B cell (primary cell): ENCODE measurements at places on chromosomes 6 and 20. TPM values are rescaled to one million over a fixed set of nuclear protein-coding genes. Genes with fewer than 3 reads are reported as not detected.

- peaks cover 58% of the 10 kb centered on the region for H3K36me3 ChIP-seq
- H3K4me3 ChIP-seq, result no peak overlapping the region
- H3K4me1 ChIP-seq, result peaks cover 18% of the 10 kb centered on the region
- no peaks in the 10 kb centered on the region for H3K27me3 ChIP-seq
- DNase-seq, result peak; percentile 77
These were observed 69.6 kb downstream of the SSR1 start for GRCh38 chr6:7243179-7243981.

DNA sequence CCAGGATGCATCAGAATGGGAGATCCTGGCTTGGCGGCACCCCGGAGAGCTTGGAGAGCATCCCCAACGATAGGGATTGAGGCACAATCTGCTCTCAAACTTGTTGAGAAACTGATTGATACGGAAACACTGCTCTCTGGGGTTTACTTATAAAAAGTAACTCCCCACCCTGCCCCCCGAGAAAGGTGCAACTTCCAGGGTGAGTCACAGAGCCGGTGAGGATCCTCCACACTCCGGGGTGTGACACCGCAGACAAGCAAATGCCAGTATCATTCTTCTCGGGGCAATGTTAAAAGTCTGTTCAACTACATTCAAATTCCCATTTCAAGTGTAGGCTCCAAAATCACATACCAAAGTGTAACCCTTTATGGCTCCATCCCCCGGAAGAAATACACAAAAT lies 84.4 kb upstream of the MLN start:
- no peaks in the 10 kb centered on the region for H3K36me3 ChIP-seq
- H3K4me1 ChIP-seq, result no peaks in the 10 kb centered on the region
- no peak overlapping the region for H3K27ac ChIP-seq
- DNase-seq, result no peak
- no peak overlapping the region for H3K4me3 ChIP-seq
- no peaks in the 10 kb centered on the region for H3K27me3 ChIP-seq

DNA sequence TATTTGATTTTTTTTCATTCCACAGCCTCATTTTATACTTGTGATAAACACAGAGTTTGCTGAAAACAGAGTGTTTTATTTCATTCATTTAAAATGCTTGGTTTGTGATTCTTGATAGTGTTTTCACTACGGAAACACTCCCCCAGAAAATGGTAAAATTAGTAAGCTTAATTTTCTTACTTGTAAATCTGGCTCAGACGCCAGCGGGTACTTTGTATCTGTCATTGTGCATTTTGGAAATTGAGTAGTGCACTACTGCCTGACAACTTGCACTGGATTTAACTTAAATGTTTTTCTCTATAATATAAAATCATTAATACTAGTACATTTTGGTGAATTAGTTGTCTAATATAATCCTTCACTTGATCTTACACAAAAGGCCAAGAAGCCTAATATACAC lies 37.0 kb upstream of the HINT3 start:
- H3K4me3 ChIP-seq, result peak overlapping the region; percentile 33
- H3K27ac ChIP-seq, result peak overlapping the region; percentile 50
- peaks cover 13% of the 10 kb centered on the region for H3K4me1 ChIP-seq

- DNase-seq, result no peak
- H3K27me3 ChIP-seq, result no peaks in the 10 kb centered on the region
- H3K36me3 ChIP-seq, result peaks cover 54% of the 10 kb centered on the region
- H3K27ac ChIP-seq, result no peak overlapping the region
- H3K4me3 ChIP-seq, result no peak overlapping the region
These were observed 73.5 kb downstream of the RTN4IP1 start for GRCh38 chr6:106555767-106556166.

The FAM120B gene
- total RNA-seq, result 51.7 and 53.2 TPM in 2 replicates

DNA sequence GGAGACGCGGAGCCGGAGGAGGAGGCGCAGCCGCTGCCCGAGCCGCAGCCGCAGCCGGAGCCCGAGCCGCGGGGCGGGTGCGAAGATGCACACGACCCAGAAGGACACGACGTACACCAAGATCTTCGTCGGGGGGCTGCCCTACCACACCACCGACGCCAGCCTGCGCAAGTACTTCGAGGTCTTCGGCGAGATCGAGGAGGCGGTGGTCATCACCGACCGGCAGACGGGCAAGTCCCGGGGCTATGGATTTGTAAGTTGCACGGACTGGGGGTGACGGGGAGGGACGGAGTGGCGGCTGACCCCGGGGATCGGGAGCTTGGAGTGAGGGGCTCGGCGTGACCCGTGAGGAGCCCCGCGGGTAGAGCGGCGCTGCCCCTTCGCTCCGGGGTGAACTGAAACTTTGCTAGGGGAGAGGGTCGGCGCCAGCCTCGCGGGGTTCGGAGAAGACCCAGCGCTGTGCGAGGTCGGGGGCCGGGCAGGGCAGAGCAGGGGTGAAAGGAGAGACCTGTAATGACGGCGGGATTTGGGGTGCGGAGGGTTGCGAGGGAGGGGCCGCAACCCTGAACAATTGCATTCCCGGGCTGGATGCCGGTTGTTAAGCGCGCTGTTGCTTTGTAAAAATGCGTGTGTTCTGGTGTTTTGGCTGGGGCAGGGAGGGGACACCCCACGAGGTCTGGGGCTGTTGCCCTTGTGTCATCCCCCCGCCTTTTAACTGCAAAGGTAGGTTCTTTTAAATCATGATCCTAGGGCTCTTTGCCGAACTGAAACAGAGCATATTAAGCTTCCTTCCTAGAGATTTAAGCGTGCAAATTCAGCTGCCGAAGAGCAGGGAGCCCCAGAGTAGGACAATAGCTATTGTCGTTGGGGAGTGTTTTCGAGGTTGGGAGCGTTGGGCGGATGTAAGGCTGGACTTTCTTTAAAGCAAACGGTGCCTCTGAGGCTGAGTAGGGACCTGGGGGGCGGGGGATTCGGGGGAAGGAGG lies 628 bp downstream of the RBM24 start:
- peak overlapping the region; percentile 18 for H3K4me3 ChIP-seq
- H3K36me3 ChIP-seq, result no peaks in the 10 kb centered on the region
- H3K27me3 ChIP-seq, result peaks cover 19% of the 10 kb centered on the region

GRCh38 chr6:95288251-95288650 lies 289.1 kb upstream of the MANEA start:
- H3K36me3 ChIP-seq, result no peaks in the 10 kb centered on the region
- no peaks in the 10 kb centered on the region for H3K4me1 ChIP-seq

The OLIG3 gene
- not detected in 2 replicates for total RNA-seq

- H3K4me3 ChIP-seq, result no peak overlapping the region
- no peaks in the 10 kb centered on the region for H3K4me1 ChIP-seq
- no peak overlapping the region for H3K27ac ChIP-seq
- no peak for DNase-seq
- H3K27me3 ChIP-seq, result no peaks in the 10 kb centered on the region
These were observed 76.2 kb upstream of the FAM83B start for GRCh38 chr6:54770328-54770727.

GRCh38 chr6:21987501-21987957 lies 309.3 kb downstream of the PRL start:
- H3K36me3 ChIP-seq, result no peaks in the 10 kb centered on the region
- H3K27ac ChIP-seq, result peak overlapping the region; percentile 48
- no peaks in the 10 kb centered on the region for H3K27me3 ChIP-seq
- H3K4me1 ChIP-seq, result peaks cover 9% of the 10 kb centered on the region
- DNase-seq, result peak; percentile 12
- H3K4me3 ChIP-seq, result no peak overlapping the region

- no peaks in the 10 kb centered on the region for H3K27me3 ChIP-seq
- no peak overlapping the region for H3K4me3 ChIP-seq
- DNase-seq, result no peak
- no peaks in the 10 kb centered on the region for H3K36me3 ChIP-seq
- no peaks in the 10 kb centered on the region for H3K4me1 ChIP-seq
These were observed 196.1 kb upstream of the RUNX2 start for GRCh38 chr6:45132059-45132458.
